Forelimb muscle (tissue), 1 donor: ENCODE measurements at places on chromosomes 1 and 21. TPM values are rescaled to one million over a fixed set of nuclear protein-coding genes. Genes with fewer than 3 reads are reported as not detected.

The TGFB2 gene
- 66.7 TPM for polyA plus RNA-seq

The NGF gene
- 1.9 TPM for polyA plus RNA-seq

The CFHR2 gene
- polyA plus RNA-seq = not detected

The CYP4X1 gene
- polyA plus RNA-seq = 3.7 TPM

The DONSON gene
- 22.9 TPM for polyA plus RNA-seq

The LIN28A gene
- polyA plus RNA-seq = not detected

The KLHL12 gene
- 18.7 TPM for polyA plus RNA-seq

The SLAMF1 gene
- polyA plus RNA-seq = 0.05 TPM

The MMEL1 gene
- polyA plus RNA-seq = 0.39 TPM

The ZNF670 gene
- polyA plus RNA-seq = 2.4 TPM

The NBPF6 gene
- polyA plus RNA-seq = not detected

The PGLYRP3 gene
- polyA plus RNA-seq = not detected

The SMCP gene
- not detected for polyA plus RNA-seq

The BMP8B gene
- 1.3 TPM for polyA plus RNA-seq

The CHI3L1 gene
- 1.1 TPM for polyA plus RNA-seq

The BGLAP gene
- 3.1 TPM for polyA plus RNA-seq

The ANKRD65 gene
- 22.1 TPM for polyA plus RNA-seq

The FAM43B gene
- 0.58 TPM for polyA plus RNA-seq

The VHLL gene
- polyA plus RNA-seq = not detected

The TSPEAR gene
- polyA plus RNA-seq = 0.13 TPM

The CCDC181 gene
- polyA plus RNA-seq = 0.53 TPM

The TSPAN2 gene
- polyA plus RNA-seq = 20.1 TPM

The OR6N1 gene
- polyA plus RNA-seq = not detected
